8988T (cell line): ENCODE measurements at places on chromosomes 11 and 22.

GRCh38 chr11:1946812-1947484 lies at the start of gene MRPL23:
Gene MRPL23 (plus strand): TSS chr11:1947332. CDS start chr11:1947363, 31 bp downstream.
- no peak for DNase-seq

DNA sequence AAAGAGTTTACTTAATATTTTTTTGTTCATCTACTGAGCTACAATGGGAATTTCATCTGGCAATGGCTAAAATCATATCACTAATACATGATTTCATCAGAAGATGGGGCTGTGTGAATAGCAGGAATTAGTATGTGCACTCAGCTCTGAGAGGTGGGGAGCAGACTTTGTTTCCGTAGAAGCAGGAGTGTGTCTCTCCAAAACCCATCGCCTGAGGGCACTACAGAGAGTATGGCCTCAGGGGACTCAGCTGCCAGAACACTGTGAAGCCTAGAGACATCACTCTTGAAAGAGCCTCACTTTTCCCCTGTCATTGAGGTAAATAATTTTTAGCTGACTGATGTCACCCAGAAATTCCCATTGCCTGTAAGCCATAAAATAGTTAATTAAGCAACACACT lies 261.4 kb upstream of the ISX start:
- DNase-seq, result no peak

GRCh38 chr11:131814108-131814507 lies 443.7 kb downstream of the NTM start:
- DNase-seq, result no peak

DNA sequence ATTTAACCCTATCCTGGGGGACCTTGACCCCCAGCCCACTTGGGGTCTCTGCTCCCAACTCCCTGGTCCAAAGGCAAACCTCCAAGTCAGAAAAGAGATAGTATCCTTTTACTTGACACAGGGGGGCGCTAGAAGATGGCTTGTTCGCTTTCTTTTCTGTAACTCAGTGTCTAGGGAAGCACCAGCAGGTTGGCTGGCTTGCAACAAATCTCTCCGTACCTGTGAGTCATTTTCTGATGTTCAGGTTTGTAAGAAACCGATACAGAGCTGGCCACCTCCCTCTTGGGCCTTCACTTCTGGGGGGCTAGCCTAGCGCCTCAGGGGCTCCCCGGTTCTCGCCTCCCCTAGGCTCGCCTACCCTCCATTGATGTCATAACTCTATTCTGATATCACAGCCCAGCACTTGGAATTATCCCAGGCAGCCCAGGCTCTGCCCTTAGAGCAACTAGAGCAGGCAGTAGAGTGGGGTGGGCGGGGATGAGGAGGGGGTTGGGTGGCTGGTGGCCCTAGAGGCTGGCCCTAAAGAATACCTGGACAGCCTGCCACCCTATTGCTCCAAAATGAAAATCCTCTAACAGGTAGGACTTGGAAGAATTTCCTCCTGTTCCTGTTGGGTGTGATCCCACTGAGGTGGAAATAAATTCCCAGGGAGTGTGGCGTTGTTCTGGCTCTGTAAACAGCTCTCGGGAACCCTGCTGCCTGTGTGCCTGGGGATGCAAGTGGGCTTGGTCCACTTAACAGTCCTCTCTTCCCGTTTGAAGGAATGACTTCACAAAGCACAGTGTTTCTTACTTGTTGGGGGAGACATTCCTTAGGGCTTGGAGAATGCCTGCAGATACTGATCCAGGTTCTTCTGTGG lies 69.4 kb downstream of the OSBP2 start:
- DNase-seq, result no peak

- DNase-seq, result no peak
These were observed 7.3 kb downstream of the CDC42EP2 start for GRCh38 chr11:65321828-65322485.

- DNase-seq, result no peak
These were observed 35.1 kb downstream of the CSF2RB start for GRCh38 chr22:36948273-36949225.

DNA sequence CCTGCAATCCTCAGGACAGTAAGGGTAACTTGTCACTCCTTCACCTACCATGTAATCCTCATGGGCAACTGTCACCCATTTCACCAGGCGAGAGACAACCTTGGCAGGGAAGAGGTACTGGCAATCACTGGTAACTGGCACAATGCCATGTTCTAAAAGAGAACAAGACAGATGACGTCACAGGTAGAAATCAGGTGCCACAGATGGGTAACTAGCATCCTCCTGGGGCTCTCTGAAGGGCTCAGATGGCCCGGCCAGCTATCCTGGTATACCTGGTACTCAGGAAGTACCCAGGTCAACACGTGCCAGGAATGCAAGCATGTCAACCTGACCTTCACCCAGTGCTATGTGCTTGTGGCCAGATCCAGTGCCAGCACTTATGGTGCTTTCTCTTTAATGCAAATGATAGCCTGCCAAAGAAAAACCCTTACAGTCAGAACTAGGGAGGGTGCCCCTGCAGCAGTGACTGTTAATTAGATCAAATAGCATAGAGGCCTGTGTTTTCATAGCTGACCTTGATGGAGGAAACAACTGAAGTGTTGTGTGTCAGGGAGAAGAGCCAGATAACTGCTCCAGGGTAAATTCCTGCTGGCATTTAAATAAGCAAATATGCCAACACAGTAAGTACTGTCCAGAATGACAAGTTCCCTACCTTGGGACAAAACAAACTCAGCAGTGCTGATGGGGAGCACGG lies 36.2 kb downstream of the THOC5 start:
- DNase-seq, result no peak

DNA sequence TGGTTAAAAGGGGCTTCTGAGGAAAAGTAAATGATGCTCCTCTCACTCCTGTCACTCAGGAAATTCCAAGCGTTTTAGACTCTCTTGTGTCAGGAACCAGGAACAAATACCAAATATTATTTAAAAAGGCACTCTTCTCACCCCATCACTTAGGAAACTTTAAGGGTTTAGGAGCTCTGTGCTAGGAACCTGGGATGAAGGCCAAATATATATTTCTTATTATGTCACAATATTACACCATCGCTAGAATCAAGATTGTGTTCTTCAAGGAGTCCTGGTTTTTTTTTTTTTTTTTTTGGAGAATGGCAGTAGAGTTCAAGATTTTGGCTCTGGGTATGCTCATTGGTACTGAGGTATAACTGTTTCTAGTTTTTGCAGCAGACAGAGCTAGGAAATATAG lies 79.0 kb upstream of the HEPHL1 start:
- DNase-seq, result no peak

- DNase-seq, result no peak
These were observed 42.1 kb downstream of the PRDM10 start for GRCh38 chr11:129960216-129961214.

GRCh38 chr11:16296273-16296672 lies 60.1 kb downstream of the SOX6 start:
- no peak for DNase-seq

- DNase-seq, result no peak
These were observed 39.0 kb downstream of the OTOG start for GRCh38 chr11:17585911-17586695.

- no peak for DNase-seq
These were observed 1536.3 kb downstream of the FAM181B start for GRCh38 chr11:81197396-81197795.

- no peak for DNase-seq
These were observed 239.9 kb downstream of the CNTN5 start for GRCh38 chr11:99260696-99261095.

- no peak for DNase-seq
These were observed 433.2 kb downstream of the GUCY1A2 start for GRCh38 chr11:106585061-106585460.

DNA sequence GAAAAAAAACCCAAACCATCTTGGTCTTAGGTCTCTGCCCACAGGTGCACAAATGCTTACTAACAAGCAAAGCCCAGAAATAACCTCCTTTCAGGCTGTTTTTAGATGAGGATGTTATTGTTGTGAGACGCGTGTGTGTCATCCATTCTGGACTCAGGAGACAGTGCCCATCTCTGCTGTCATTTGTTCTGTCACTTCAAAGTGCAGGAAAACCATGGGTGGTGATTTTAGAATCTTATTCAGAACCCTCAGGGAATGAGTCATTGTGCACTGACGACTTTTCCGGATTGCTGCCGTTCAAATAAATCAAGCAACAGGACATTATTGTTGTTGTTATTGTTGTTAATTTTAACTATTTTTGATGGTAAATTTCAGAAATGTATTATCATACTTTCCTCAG lies 110.3 kb downstream of the LRRC32 start:
- DNase-seq, result no peak

DNA sequence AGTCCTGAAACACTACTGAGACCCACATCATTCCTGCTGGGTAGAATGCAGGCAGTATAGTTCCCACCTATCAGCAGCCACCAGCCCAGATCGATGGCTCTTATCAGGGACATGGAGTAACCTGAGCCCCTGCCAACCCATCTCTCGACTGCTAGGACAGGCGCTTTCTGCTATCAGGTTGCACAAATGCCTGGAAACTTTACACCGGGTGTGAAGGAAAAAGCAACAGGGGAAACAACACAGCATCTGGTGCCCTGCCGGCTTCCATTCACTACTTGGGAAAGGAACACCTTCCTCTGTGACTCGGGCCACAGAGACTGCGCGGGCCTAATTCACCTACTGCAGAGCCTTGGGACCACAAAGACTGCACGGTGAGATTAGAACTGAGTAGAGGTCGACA lies 18.5 kb downstream of the RBFOX2 start:
- no peak for DNase-seq

- DNase-seq, result no peak
These were observed 27.2 kb downstream of the ACAT1 start for GRCh38 chr11:108148556-108148955.

GRCh38 chr11:71240865-71241691 lies 11.3 kb downstream of the SHANK2 start:
- DNase-seq, result no peak

DNA sequence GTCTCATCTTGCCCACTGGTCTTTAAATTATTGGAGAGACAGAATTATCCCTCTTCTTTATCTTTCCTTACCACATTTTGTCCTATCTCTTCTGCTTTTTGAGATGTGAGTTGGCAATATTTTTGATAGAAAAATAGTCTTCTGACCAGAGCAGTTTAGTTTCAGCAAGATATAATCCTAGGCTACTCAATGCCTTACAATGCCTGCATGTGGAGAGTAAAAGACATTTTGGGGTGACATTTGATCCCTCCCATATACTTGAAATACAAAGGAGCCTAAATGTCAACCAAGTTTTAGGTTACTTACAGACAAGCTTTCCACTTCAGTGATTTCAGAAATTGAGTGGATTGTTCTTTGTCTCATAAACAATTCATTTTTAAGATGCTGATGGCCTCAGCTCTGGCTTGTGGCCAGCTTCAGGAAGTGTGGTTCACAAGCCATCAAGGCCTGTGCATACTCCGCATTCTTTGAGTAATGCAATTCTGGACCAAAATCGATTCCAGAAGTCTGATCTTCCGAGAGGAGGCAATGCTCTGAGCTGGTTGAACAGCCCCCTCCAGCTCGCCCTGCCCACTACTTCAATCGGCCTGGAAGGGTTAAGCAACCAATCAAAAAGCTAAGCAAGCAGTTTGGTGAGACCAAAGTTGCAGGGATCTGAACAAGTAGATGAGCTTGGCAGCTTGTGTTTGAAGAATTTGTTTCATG lies 274.4 kb downstream of the BLID start:
- DNase-seq, result no peak

- DNase-seq, result no peak
These were observed 19.1 kb downstream of the OR8D1 start for GRCh38 chr11:124294687-124295086.

DNA sequence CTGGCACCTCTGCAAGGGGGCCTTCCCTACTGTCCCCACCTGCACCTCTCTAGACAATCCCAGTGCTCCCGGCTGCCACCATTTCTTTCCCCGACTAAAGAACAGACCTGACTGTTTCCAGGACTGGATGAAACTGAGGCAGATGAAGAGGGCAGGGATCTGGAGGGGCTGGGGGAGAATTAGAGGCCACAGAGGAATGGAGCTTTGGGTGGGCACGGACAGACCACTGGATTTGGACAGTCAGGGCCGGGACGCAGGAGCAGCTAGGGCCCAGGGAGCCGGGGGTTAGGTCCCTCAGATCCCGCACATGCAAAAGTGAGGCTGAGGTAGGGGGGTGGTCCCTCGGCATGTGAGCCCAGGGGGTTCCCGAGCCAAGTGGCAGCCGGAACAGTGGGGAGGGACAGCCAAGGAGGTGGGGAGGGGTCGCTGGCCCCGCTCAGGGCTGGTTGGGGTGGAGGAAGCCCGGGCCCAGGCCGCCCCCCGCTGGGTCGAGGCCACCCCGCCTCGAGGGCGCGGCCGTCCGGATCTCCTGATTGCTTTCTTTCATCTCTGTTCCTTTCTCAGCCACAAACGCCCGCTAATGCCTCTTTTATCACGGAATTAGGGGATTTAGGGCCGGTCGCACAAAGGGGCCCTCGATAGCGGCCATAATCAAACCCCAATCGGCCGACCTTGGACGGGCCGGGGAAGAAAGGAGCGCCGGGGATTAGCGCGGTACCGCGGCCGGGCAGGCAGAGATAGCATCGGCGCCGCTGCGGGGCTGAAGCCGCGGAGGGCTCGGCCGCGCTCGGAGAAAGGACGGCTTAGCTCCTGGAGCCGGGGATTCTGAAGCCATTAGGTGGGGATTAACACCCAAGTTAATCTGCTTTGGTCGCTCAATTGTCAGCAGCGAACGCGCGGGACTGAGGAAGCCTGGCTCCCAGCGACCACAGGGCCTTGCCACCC lies 9.3 kb downstream of the SLC25A1 start:
- DNase-seq, result no peak

DNA sequence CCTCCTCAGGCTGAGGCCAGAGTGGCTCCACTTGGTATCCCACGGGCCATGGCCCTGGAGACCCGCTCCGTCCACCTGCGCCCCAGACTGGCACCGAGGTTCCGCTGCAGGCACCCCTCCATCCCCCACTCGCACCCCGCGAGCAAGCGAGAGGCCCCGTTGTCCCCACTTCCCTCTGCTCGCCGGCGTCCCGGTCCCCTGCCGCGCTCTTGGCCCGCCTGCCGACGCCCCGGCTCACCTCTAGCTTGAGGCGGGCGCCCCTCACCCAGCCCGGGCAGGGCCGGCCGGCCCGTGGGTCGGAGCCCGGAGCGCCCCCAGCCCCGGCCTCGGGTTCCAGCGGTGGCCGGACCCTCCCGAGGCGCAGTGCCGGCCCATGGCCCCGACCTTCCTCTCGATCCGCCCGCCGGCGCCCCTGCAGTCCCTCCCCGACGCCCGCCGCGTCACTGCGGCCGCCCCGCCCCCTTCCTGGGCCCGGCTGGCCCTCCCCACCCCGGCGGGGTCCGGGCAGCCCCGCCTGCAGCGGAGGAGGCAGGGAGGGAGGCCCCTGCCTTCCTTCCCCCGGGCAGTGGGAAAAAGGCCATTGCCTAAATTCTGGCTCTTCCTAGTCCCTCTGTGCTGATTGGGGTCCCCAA lies at the start of gene PITPNM1:
Gene PITPNM1, minus strand, starts transcription at position 414 of the 632 bp plus-strand sequence. CDS start 1,183 bp downstream, outside the sequence.
- peak; percentile 93 for DNase-seq

- DNase-seq, result no peak
These were observed 4.6 kb upstream of the ASCL3 start for GRCh38 chr11:8947230-8947943.

GRCh38 chr11:65709661-65710060 lies 2.4 kb upstream of the KAT5 start:
- no peak for DNase-seq

- DNase-seq, result no peak
These were observed 18.3 kb downstream of the ELF5 start for GRCh38 chr11:34495239-34495723.
